ENCODE measurements at places on chromosomes 1 and 21. TPM values are rescaled to one million over a fixed set of nuclear protein-coding genes. Genes with fewer than 3 reads are reported as not detected.

DNA sequence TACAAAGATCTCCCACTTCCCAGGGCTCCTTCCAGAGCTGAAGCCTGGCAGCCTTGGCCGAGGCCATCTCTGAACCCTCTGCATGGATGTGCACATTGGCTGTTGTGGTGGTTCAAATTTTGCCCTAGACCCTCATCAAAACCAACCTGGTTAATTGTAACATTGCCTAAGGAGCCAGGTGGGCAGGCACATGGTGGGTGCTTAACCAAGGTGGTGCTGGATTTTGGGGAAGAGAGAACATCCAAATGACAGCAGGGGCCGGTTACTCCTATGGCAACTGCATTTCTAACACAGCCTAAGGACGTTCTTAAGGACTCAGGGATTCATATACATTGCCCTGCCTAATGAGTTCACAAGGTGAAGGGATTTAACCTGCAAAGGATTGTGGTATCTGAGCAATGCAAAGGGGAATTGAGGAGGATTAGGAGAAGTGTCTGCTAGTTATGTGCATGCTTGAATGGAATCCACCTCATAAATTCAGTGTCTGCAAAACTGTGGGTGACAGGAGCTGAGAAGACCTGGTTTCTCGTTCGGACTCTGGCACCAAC lies 10.3 kb downstream of the RUNX1 start:
- no peak for DNase-seq

GRCh38 chr1:184051138-184051484 lies 419 bp upstream of the TSEN15 start:
- DNase-seq, result no peak

DNA sequence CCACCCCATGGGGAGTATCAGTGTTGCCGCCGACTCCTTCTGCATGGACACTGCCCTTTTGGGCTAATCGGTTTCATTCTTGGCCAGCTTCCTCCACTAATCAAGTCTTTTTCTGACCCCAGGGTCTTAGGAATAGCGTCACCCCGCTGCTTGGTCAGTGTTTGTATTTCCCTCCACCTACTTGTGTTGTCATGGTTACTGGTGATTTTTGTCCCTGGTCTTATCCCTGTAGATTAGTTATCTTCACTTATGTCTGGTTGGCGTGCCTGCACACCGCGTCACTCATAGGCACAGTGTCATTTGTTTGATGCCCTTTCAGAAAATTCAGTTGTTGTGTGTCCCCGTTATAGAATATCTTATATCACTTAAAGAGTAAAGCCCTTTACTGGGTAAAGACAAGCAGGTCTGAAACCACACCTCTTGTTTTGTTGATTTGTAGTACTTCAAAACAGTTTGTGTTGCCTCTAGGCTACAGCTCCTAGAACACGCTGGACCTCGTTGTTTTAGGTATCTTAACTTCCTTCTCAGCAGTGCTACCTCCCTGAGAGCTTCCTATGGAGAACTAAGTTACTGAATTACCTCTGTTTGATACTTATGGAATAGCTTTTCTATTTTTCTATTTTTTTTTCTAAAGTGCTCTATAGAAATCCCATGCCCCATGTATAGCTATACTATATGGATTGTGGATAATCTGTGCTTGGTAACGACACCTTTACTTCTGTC lies 868 bp downstream of the PPP1R12B start:
- DNase-seq, result no peak

LIN28A gene
- polyA plus RNA-seq, result not detected

DNA sequence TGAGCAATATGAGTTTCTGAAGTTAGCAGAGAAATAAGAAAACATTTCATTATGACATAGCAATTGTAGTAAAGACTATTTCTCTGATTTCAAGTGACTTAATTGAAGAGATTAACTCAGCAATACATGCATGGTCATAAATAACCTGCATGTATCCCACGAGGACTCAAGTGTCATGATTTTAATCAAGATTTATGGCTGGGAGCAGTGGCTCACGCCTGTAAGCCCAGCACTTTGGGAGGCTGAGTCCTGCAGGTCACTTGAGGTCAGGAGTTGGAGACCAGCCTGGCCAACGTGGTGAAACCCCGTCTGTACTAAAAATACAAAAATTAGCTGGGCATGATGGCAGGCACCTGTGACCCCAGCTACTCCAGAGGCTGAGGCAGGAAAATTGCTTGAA lies 311.9 kb upstream of the PLD5 start:
- DNase-seq, result no peak

GRCh38 chr1:222817529-222817928 lies 2.7 kb downstream of the DISP1 start:
- DNase-seq, result no peak

Measured in right renal cortex interstitium (tissue), 3 donors.